ENCODE measurements at places on chromosomes 4 and X.

DNA sequence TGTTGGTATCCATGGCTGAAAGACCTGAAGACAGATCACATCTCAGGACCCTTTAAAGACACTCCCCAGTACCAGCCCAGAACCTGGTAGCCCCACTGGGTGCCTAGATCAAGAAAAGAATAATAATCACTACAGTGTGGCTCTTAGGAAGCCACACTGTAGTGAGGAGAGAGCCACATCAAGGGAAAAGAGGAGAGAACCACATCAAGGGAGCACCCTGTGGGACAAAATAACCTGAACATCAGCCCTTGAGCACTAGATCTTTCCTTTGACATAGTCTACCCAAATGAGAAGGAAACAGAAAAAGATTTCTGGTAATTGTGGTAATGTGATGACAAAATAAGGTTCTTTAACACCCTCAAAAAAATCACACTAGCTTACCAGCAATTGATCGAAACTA, 15.3 kb downstream of the RTL3 start:
- no peak for DNase-seq

DNA sequence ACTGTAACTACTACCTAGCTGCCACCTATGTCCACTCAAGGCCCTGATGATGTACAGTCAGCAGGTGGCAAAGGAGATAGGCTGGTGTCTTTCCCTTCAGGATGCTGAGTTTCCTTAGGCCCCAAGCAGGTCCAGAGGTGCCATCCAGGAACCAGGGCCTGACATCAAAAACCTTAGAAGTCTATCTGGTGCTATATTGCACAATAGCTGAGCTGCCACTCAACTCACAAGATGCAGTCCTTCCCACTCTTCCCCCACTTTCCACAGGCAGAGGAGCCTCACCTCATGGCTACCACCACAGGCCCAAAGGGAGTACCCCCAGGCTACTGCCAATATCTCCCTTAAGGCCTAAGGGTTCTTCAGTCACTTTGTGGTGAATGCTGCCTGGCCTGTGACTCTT, 83.9 kb upstream of the ZNF827 start:
- no peak for DNase-seq

DNA sequence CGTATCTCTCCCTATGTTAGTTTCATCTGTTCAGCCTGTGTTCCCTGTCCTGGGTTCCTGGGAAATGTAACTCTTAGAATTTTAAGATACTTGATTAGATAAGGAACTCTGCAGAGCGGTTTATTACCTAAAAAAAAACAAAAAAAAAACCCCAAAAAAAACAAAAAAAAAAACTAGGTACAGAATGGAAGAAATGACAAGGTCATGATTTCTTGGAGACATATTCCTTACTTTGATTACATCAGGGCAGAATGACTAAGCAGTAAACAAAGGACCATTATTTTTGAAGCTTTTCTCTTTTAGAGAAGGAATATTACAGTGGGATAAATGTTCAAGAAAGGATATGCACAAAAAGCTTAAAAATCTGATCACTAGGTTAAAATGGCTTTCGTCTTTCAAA, 171.8 kb downstream of the ARAP2 start:
- DNase-seq, result no peak

DNA sequence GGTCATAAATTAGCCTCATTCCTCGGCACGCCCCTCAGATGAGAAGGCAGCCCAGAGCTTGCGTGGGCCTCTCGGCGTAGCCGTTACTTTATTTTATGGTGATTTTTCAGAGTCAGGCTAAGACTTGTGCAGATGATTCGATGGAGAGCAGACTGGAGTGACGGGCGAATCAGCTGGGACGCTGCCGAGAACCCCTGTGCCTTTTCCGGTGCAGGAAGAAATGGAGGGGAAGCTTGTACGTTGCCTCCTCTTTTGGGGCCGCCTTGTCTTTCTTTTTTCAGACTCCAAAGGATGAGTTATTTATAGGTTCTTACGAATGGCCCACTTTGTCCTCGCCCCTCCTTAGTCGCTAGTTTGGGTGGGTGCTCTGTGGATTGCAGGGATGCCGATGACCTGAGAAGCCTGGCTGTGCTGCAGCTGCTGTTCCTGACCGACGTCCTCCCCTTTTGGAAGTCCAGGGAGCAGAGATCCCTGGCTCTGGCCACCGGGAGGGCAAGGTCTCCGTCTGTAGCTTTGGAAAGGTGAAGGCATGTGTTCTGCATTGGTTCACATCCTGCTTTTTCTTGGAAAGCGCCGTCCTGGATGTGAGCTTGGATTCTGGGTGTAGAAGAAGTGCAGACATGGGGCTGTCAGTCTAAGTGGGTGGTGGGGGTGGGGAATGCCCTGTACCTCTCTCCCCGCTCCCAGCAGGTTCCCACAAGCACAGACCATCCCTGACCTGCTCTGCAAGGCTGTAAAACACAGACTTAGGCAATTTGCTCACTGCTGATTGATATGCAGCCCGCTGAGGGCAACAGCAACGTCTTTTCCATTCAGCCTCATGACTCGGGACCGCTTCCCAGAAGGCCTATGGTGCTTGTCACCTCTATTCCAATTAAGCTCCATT, 9.3 kb downstream of the SORCS2 start:
- no peak for DNase-seq

GRCh38 chr4:174423257-174423944, 98.9 kb downstream of the HPGD start:
- no peak for DNase-seq

DNA sequence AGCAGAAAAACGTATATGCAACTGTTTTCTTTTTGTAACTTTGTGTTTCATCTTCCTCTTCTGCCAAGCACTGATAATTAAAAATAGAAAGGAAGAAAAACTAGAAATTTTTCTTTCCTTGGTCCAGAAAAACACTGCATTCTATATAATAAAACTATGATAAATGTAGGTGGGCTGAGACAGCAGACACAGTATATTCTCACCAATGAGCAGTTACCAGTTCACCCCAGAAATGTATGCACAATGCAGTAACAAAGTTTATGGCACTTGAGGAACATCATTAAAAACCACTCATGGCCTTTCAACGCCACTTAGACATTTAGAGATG, 79.4 kb downstream of the FAT1 start:
- DNase-seq, result no peak

GRCh38 chrX:15646543-15646942, 18.1 kb downstream of the CLTRN start:
- DNase-seq, result no peak

DNA sequence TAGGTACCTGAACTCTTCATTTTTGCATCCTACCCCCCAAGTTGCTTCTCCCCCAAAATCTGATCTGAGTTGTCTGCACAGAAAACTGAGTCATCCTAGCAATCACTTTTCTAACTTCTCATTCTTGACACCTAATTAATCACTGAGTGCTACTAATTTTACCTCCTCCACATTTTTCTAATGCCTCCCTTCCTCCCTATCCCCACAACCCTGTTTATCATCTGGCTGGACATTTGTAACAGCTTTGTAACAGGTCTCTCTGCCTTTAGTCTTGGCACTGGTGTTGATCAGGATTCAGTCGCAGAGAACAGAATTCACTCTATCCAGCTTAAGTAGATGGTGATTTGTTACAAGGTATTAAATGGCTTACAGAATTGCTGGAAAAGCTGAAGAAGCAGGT, 303.9 kb upstream of the GATB start:
- no peak for DNase-seq

GRCh38 chr4:85883180-85883579, 408.2 kb downstream of the ARHGAP24 start:
- DNase-seq, result no peak

GRCh38 chr4:80840396-80840795, 190.1 kb upstream of the BMP3 start:
- DNase-seq, result no peak

- DNase-seq, result no peak
Observed at GRCh38 chr4:24229978-24230377, 340.1 kb upstream of the PPARGC1A start.

DNA sequence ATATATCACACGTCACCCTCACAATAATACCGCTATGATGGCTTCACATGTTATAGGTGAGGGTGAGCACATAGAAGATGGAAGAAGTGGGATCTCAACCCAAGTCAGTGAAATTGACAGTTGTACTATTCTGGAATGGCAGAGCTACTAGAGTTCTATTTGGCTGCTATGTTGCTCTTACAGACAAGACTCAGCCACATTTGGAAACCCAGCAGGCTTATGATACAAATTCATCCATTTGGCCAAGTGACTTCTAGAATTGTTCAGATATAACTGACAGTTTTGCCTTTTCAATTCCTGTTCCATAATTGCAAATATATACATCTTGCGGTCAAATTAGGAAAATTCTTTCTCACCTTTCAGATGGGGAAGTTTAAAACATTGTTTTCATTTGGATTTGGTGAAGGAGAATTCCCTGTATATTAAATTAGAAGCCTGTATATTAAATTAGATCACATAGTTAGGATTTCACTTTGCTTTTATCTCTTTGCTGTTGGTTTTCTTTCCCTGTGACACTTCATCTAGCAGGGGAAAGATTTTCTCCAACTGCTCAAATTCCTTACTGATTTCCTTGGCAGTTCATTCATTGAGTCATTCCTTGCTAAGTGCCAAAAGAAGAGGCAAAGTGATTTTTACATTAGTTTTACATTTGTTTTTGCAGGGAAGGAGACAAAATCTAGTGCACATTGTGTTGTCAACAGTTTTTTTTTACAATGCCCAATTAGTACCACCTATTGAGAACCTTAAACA, 120.6 kb upstream of the TBC1D9 start:
- no peak for DNase-seq

- peak; percentile 63 for DNase-seq
Observed at GRCh38 chrX:118254611-118255010, 91.3 kb upstream of the WDR44 start.

- DNase-seq, result peak; percentile 20
Observed at GRCh38 chr4:180947425-180947824, 1295.8 kb upstream of the TENM3 start.

GRCh38 chr4:2290974-2291704, 29.2 kb upstream of the MXD4 start:
- no peak for DNase-seq

- peak; percentile 38 for DNase-seq
Observed at GRCh38 chr4:119559044-119559647, 69.5 kb downstream of the PDE5A start.

GRCh38 chr4:34720571-34720970, 1523.7 kb downstream of the ARAP2 start:
- peak; percentile 50 for DNase-seq

GRCh38 chr4:94412658-94413038, 39.1 kb upstream of the PDLIM5 start:
- no peak for DNase-seq

DNA sequence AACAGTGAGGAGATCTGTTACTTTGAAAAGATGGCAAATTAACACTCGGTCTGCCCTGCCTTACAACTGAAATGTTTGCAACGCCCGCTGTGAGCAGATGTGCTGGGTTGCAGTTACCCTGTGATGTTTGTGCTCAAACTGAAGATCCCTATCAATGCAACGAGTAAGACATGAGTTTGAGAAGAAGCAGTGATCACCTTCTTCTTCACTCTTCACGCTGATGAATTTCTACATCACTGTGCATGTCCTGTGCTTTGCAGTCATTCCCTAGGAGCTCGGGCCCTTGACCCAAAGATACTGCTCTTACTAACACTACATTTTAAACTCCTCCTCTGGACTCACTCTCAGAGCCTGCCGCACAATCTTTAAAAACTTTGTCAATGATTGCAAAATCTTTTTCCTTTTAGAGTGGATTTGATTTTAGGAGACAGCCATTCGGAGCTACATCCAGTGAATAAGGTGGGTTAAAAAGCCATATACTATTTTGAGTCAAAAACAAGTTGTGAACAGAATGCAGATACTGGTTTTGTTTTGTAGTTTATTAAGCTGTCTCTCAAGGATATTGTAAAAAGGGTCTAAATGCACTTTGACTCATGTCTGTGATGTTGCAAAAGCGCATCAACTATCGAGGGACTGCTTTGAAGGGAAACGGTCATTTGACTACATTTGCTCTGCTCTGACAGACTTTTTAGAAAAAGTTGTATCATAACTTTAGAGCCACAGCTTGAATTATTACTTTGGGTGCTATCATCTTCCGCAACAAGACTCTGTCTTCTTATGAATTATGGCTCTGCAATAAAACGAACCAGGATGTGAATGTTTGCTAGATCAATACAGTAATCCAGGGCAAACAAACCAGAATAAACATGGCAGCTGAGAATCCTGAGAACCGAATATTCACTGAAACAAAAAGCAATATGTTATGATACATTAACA, 5.7 kb upstream of the RHOH start:
- DNase-seq, result no peak

DNA sequence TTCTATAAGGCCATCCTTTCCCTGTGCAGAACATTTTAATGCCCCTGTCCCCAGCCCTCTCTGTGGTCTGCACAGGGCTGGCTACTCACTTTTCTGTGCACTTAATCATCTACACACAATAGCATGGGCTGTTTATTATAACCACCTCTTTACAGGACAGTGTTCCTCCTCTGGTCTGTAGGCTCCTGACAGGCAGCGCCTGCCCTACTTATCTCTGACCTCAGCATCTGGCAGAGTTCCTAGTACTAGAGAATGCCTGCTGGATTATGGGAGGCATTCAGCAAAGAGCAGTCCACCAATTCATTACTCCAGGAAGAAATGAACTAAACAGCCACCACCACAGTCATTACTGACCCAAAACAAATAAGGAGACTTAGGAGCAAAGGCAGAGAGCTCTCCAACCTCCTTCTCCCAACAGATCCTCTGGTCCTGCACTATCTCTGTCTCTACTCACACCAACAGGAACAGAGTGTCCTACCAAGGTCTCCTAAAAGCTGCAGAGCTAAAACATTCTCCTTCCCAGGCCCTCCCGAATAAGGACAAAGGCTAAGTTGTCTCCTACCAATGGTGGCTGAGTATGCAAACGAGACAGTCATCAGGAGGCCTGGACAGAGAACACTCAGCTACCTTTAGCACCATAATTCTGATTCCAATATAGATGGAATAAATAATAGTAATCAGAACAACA, 279.2 kb downstream of the QDPR start:
- peak; percentile 2 for DNase-seq

GRCh38 chr4:25970226-25970675, 56.2 kb downstream of the SMIM20 start:
- no peak for DNase-seq
